ENCODE measurements at places on chromosomes 5 and 9.

- DNase-seq: no peak
These were observed 237.7 kb downstream of the MLLT3 start for GRCh38 chr9:20384642-20385041.

DNA sequence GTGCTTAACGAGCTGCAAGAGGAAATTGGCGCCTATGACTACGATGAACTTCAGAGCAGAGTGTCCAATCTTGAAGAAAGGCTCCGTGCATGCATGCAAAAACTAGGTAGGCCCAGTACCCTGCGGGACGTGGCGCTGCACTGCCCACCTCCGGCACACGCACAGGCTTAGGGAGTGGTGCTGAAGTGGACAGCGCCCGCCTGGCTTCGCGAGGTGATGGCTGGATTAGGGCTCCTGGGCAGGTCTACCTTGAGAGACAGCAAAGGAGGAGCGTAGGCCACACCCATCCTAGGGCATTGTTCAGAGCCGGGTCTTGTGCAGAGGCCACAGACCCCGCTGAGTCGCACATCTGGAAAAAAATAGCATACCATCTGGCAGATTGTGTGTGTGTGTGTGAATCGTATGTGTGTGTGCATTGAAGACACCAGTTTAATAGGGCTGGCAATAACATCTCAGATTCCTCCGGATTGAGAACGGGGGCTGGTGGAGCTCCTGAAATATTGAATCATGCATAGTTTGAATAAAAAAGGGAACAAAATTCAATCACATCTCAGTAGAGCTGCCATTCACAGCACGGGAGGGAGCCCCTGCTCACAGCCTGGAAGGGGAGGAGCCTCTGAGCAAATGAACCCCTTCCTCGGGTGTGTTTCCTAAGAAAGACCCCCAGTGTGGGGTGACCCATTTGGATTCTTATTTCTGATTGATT lies 11.1 kb downstream of the OLFM1 start:
- DNase-seq: no peak

- no peak for DNase-seq
These were observed 1.1 kb downstream of the FKBP15 start for GRCh38 chr9:113219969-113220368.

- DNase-seq: no peak
These were observed 20.6 kb upstream of the CAST start for GRCh38 chr5:96641368-96642280.

DNA sequence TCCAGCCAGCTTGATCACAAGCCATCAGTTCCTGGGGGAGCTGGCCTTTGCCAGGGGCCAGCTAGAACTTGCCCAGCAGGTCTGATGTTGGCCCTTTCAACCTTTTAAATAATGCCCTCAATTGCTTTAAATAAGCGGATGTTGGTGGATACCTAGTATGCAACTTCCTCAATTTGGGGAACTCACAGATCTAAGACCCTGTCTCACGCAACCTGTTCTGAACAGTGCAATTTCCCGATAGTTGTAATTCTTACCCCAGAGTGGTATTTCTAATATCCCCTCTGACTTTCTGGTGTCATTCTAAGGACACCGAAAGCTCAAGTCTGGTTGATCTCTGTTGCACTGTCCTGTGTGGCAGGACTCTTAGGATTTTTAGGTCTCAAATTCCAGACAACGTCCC lies 23.1 kb downstream of the GALNT12 start:
- no peak for DNase-seq

DNA sequence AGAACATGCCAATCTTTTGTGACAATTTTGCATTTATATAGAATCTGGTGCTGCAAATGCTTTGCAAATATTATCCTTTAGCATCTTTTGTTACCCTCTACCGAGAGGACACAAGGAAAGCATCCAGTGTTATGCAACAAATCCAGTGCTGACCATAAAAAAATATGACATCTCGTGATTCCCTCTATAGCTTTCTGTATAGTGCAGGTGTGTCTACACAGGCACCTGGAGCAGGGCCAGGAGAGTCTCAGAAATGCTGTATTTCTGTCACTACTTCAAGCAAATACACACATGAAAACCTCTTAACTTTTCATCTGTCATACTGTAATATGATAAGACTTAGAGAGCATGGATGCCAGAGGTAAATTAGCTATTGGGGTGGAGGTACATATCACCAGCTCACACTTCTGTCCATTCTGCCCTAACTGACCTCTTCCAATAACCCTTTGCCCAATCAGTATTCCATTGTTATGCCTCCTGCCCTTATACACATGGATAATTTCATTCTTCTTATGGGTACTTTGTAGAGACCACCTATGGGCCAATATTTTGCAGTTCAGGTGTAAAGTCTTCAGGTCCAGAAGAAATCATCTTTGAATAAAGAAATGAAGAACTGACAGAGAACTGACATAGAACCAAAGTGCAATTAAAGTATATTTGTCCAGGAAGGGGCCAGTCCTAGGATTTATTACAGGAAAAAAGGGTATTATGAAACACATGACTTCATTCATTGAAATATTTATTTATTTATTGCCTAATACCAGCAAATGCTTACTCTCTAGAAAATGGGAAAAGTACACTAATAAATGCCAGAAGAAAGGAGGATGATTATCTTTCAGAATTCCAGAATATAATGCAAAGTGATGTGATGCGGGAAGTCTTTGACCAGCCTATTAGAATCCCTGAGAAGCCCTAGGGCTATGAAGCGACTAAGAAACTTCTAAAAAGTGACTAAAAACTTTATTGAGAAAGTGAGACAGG lies 106.5 kb downstream of the EPB41L4A start:
- DNase-seq: no peak

- DNase-seq: no peak
These were observed 60.5 kb downstream of the GABRG2 start for GRCh38 chr5:162128117-162128516.

DNA sequence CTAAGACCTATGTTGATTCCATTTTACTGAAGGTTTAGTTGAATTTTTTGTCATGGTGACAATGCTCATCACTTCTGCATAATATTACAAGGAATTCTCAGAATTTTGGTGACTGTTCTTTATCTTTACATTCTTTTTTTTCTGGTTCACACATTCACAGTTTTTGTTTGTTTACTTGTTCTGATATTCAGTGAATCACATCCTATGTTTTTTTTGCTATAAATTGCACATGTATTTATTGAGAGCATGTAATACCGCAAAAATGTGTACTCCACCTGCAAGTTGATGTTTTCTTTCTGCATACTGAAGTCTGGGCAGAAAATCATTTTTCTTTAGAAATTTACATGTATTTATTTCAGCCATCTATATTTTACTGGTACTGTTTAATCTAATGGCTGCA lies 261.9 kb upstream of the CDH10 start:
- DNase-seq: no peak

DNA sequence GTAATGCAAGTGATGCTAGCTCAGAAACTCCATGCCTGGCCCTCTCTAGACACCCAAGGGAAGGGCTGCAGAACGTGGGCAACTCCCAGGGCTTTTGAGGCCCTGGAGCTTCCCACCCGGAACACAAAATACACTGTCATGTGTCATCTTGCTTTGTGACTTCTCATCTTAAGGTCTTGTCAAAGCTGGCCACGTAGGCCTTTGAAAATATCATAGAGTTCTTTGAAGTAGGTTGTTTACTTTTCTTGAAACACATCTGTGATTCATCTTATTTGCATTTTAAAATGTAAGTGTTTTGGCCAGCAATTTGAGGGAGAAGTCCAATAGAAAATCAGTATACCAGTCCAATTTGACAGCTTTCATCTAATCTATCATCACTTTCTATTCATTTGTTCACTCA lies 40.2 kb upstream of the PALM2AKAP2 start:
- DNase-seq: no peak

DNA sequence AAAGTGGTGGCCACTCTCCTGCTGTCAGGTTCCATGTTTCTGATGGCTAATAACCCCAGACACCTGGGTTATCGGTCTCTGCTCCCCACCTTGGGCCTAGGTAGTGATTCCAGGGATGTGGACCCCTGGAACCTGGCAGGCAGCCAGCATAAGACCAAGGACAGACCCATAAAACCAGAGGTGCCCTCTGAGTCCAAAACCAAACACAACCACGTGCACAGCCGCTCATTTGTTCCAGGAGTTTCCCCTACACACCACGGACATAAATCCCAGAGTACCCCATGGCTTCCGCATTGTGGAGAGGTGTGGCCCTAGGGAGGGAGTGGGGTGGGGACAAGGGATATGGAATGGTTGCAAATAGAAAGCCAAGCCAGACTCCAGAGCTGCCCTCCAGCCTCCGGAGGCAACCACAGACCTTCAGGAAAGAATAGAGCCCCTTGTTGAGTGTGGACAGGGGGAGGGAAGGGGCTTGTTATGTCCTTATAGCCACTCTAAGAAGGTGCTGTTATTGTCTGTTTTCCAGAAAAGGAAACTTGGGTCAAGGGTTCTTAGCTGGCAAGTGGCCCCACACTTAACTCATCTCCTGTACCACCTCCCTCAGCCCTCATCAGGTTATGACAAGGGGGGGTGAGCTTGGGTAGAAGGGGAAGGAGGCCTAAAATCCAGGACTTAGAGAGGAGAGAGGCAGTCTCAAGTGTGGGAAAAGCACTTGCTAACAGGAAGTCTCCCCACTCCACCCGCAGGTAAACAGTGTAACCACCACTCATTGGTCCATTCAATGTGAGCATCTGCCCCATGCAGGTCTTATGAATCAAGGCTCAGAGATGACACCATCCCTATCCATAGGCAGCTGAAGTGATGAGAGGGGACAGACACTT lies 23.6 kb upstream of the CYSTM1 start:
- DNase-seq: no peak

DNA sequence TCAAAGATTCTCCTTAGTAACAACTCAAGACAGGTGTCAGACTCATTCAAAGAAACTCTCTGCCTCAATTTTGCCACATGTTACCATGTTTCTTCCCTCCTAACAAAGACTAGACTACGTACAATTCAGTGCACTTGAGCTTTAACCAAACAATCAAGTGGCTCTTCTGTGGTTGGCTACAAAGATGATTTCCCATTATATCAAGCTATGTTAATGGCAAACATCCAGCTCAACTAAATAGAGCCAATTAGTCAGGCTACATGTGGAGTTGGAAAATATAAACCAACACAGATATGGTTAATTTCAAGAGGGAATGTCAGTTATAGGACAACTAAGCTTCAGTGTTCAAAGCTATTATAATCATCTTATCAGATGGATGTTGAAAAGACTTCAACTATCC lies 29.2 kb upstream of the ADRA1B start:
- no peak for DNase-seq

DNA sequence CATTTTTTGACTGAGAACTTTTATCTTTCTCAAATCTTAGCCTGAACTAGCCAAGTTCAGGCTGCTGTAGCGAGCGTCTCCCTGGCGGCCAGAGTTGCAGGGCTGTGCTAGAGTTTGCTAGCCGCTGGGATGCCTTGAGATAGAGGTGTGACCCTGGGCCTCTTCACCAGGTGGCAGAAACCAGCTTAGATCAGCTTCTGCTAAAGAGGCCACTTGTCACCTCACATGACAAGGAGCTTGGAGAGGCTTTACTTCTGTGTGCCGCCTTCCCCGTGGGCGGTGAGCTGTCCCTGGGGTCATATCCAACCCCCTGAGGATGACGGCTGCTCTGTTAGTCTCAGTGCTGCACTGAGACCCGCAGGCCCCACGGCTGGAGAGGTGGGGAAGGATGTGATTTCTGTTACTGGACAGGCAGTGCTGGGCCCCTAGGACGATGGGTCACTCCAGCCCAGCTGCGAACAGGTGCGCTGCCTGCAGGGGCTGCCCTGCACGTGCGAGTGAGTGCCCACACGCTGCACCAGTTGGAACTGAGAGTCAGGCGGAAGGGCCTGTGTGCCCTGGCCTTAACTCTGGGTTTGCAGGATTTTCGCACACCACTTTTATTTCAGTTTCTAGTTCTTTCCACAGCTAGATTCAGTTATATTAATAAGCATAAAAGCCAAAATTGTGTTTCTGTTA lies 63.8 kb downstream of the EHMT1 start:
- no peak for DNase-seq

DNA sequence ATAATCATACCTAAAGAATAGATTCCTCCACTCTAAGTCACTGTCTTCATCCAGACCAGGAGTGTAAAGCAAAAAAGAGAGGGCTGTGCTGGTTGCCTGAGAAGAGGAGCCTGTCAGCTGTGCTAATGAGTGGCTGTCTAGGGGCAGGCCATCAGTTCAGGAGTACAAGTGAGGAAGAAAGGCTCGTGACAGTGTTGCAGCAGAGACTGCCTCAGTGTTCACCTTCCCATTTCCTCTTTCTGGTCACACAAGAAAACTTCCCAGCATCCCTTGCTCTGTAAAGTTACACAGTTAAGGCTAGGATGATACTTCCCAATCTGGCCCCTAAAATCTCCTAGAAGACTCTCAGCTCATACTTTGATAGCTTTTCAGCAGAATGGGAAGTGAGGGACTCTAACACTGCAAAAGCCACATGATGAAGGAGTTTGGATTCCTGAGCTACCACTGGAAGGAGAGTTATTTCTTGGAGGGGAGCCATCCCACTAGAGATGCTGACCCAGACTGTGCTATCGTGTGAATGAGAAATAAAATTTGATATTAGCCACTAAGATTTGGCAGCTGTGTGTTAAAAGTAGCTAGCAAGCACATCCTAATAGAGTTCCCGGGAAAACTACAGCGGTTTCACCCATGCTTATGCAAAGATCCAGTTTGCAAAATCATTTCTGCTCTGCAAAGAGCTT lies 67.1 kb downstream of the ADAMTS12 start:
- DNase-seq: no peak

- no peak for DNase-seq
These were observed 316.2 kb downstream of the ARL15 start for GRCh38 chr5:53994148-53994547.

GRCh38 chr5:177410575-177410974 lies 1.2 kb upstream of the F12 start:
- DNase-seq: no peak

DNA sequence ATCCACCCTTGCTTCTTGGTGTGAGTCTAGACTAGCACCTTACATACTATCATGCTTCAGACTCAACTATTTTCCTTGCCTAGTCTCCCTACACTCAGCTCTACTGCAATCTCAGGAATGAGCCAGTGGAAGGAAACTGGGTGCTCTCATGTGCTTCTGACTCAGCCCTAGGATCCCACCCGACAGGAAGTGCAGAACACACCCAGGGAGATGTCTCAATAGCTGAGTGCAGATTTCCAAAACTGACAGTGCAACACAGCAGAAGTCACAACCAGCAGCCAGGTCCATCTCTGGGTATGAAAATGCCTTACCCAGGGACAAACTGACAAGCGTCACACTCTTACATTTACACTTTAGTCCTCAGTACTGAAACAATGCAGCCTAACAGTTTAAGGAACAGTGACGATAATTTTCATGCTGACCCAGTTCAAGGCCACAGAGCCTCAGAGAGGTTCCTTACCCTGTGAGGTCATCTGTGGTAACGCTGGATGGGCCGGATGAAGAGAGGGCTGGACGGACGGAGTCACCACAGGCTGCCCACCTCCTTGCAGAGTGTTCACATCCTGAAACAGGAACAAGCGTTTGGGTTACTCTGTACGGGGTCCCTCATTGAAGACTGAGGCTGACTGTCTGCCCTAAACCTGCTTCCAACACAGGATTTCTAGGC lies 33.0 kb downstream of the FKBP15 start:
- peak; percentile 11 for DNase-seq

- DNase-seq: peak; percentile 43
These were observed 197.5 kb downstream of the MAPKAP1 start for GRCh38 chr9:125509476-125509875.

- no peak for DNase-seq
These were observed 31.0 kb downstream of the MARCHF6 start for GRCh38 chr5:10384483-10384882.

All from hindlimb muscle (tissue), 1 donor.